Activated T-cell treated with anti-CD3 and anti-CD28 coated beads for 1 hour (primary cell): ENCODE measurements at places on chromosomes 4 and X.

DNA sequence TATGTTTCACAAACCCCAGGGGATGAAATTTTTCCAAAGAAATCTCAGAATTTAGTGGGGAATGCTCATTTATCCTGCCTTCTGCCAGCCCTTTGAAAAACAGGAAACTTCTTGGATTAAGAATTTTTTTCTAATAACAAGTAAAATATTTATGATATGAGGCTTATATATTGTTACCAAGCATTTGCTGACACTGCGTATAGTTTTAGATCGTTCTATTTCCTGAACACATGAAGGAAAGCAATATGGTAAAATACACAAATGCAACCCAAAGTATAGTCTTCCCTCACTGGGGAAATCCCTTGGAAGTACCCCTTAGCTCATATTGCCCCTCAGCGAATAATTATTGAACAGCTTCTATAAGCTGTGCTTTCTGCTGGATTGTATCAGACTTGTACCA is 54.4 kb upstream of the MND1 start:
- DNase-seq = no peak

- no peak for DNase-seq
Observed at GRCh38 chr4:36332782-36333131, 51.3 kb downstream of the DTHD1 start.

DNA sequence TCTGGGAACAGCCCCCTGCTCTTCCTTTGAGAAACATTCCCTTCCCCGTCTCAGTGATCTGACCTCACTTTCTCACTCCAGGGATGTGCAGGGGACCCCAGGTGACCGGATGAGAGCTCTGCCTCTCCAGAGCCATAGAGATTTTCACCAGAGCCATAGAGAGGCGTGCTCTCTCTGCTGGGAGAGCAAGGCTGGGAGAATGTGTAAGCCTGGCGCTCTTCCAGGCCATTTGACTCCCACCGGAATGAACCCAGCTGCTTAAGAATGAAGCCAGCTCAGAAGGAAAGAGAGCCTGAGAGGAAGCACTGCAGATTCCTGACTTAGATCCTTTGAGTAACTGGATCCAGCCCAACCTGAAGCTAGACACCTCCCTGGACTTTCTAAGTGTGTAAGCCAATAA is 106.4 kb downstream of the DHX15 start:
- no peak for DNase-seq

DNA sequence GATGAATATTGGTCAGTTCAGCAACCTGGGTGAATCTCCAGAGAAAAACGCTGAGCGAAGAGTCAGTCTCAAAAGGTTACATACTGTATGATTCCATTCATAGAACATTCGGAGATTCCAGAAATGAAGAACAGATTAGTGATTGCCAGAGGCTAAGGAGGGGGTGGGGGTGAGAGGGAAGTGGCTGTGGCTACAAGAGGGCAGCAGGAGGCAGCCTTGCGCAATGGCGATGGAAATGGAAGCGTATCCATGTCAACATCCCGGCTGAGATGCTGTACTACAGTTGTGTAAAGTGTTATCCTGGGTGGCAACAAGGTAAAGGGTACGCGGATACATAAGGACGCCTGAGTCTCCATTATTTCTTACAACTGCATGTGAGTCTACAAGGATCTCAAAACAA is 18.0 kb downstream of the LYAR start:
- DNase-seq = no peak

- no peak for DNase-seq
Observed at GRCh38 chr4:154120690-154121345, 331.9 kb upstream of the SFRP2 start.

GRCh38 chr4:147639388-147639787 is 22.2 kb downstream of the TMEM184C start:
- no peak for DNase-seq

DNA sequence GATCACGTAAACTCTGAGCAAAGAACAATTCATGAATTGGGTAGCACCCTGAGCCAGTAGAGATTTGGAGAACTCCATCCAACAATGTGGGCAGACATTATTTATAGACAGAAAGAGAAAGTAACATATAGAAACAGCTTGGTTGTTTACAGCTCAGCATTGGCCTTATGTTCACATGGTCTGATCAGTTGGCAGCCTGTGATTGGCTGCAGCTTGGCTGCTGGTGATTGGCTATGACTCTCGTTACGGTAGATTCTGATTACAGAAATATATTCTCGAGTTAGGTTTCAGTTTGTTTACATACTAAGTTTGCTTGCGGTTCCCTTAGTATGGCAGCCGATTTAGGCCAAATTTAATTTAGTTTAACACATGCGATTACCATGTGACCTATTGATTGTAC is 663.4 kb downstream of the RAPGEF2 start:
- no peak for DNase-seq

DNA sequence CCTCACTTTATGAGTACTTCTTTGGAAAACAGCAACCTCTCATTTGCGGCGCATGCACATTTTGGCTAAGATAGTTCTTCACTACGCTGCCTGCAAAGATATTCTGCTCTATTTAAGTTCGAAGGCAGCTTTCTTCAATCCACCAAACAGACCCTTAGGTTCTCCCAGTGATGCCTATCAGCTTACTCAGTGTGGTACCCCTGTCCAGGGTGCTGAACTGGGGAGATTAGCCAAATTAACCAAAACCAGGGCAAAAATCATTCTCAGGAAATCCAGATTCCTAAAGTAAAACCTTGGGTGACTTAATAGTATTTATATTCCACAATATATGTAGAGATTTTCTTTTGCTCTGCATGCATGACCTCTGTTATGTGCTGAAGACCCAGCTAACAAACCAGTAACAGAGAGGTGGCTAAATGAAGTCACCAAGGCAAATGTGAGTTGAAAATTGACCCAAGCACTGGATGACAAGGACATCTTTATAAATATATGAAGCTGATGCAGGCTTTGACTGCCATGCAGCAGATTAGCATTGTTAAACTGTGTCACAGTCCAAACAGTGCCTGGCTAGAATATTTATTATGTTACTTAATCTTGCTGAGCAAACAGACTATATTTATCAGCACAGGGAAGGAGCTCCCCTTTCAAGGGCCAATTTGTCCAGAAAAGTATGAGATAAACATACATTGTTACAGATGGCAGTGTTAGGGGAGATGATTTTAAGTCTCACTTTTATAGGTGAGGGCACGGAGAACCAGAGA is 418.2 kb downstream of the STIM2 start:
- no peak for DNase-seq

DNA sequence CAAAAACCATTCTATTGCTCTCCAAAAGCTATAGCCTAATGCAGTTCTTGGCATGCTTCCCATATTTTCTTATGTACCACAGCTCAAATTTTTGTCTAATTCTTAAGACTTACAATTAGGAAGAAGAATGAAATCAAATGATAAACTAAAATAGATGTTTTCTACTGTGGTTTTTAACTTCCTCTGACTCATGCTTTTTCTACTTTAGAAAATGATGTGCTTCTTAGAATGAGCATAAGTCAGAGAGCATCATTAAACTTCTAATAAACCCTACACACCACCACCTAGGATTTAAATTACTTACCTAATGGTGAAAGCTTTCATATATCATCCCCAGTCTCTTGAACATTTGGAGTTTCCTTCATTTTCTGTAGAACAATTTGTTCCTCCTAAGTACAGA is 217.0 kb upstream of the NDST3 start:
- DNase-seq = no peak

DNA sequence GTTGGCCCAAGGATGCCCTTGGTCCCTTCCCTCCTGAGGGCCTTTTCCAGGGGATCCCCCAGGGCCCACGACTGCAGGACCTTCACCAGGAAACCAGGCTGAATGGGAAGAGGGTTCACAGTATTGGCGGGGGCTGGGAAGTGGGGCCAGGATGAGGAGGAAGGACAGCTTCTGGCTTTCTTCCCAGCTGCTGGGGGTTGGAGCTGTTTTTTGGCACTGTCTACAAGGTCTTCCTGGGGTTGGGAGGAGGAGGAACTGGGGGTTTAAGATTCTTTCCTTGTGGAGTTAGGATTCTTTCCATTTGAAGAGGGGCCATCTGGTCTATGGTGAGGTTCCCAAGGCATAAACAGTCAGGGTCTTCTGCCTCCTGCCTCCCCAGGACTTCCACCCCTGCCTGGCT is 64.8 kb downstream of the KIF4A start:
- DNase-seq = no peak
